Activated T-helper 9 cell treated with anti-CD3 and anti-CD28 coated beads, Interleukin-2, amount 50 U/mL, for 16 hours (primary cell): ENCODE measurements at places on chromosomes 16 and 17.

DNA sequence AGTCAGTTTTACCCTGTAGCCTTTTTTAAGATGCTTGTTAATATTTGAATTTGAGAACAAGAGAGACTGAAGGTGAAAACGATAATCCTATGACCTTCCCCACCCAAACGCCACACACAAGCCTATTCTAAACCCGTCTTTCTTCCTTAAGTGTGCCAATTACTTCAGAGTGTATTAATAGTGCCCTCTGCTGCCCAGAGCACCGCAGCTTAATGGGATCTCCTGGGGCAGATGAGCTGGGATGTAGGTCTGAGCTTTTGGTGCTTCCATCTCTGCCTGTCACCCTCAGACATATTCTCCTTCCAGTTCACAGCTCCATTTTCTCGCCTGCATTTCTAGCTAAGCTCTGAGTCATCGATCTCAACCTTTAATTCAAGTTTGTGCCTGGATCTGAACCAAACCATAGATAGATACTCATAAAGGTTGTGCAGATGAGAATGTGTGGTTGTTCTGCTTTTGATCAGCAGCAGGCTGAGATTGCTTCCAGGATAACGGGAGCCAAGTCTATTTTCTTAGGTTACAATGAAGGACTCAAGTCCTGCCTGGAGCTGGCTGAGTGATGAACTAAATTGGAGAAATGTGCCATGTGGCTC is 46.4 kb upstream of the CDH13 start:
- DNase-seq = no peak

GRCh38 chr17:18921912-18922451 is 30.0 kb upstream of the SLC5A10 start:
- DNase-seq = no peak

- peak; percentile 63 for DNase-seq
Observed at GRCh38 chr17:41811549-41812380, at the start of gene P3H4. TSS of gene P3H4 (minus strand) at chr17:41811949. CDS start at chr17:41811915, 34 bp downstream.

DNA sequence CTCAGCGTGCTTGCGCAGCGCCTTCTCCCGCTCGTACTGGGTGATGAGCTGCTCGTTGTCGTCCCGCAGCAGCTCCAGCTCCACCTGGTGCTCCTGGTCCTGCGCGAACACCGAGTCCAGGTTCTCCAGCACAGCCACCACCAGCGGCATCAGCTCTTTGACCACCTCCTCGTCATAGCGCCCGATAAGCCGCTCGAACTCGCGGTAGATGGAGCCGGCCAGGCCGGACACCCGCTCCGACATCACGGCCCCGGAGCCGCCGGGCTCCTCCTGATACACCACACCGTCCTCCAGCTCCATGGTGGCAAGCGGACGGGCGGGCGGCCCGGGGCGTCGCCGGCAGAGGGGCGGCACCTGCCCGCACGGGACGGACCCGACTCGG is 320 bp downstream of the SPAG9 start:
- no peak for DNase-seq

DNA sequence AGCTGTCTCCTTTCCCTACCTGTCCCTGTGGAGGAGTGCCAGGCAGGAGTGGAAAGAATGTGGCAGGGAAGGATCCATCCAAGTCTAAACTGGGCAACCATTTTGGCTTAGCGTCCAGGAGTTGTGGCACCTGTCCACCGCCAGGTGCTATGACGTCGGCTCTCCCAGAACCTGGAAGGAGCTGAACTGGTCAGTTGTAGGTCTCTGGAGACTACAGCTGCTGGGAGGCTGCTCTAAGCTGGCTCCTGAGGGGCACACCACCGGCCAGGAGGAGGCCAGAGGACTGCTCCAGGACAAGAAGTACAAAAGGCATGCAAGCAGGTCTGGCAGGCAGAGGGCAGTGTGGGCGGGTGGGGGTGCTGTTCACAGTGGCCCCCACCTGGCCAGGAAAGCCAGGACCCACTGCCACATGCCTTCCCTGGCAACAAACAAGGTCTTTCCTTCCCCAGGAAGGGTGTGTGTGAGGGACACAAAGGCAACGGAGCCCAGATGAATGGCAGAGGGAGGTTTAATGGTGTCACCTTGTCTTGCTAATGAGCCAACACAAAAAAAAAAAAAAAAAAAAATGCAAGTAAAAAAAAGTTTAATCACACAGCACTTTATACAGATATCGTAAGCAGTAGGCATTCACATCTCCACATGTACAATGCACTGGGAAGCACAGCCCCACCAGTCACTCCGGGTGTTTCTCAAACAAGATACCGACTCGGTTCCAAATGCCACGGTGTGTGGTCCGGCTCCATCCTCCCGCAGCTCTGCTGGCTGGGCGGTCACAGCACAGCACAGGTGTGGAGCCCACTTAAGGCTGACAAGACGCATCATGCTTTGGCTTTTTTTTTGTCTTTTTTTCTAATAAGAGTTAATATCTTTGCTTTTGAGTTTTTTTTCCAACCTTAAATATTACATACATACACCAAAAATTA is 4.8 kb downstream of the SPHK1 start:
- no peak for DNase-seq

- DNase-seq = no peak
Observed at GRCh38 chr16:87288753-87289362, 28.3 kb downstream of the C16orf95 start.

DNA sequence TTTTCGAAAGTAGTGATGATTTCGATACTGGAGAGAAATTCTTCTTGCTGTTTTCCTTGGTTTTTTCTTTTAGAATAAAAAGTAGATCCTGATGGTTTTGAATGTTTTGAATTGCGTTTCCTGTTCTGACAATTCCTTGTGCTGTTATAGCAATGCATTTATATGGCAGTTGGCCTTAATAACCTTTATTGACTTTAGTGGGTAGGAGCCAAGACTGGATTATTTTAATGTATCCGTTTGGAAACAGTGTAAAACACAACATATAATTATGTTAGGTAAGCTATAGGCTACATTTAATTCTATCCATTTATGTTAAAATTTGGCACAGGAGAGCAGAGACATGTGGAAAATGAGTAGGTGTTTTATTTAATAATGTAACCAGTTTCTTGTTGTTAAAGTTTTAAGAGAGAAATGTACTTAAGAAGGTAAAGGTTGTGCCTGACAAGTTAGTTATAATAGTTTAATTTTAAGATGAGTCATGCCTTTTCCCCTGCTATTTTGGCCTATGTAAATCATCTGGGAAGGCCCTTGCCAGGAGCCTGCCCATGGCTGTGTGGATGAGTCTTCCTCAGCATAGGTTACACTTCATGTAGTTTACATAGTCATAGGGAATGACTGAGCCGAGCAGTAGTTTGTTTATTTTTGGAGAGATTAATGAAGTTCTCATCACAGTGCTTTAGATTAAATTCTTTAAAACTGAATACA is 189.9 kb downstream of the FTO start:
- no peak for DNase-seq
